Muscle of back (tissue), 13 donors: ENCODE measurements at places on chromosomes 7 and 10. TPM values are rescaled to one million over a fixed set of nuclear protein-coding genes. Genes with fewer than 3 reads are reported as not detected.

UCMA gene
- polyA plus RNA-seq: 0.67 TPM

SFXN3 gene
- polyA plus RNA-seq: 23.6 TPM

ZNF804B gene
- polyA plus RNA-seq: not detected

CELF2 gene
- 65.3 TPM for polyA plus RNA-seq

NOS3 gene
- 6.0 TPM for polyA plus RNA-seq

SFXN2 gene
- 5.9 TPM for polyA plus RNA-seq

GRM3 gene
- not detected for polyA plus RNA-seq
